Stimulated activated CD4-positive, alpha-beta T cell treated with anti-CD3 and anti-CD28 coated beads, Interleukin-2, amount 100 ng/mL, for 4 hours (primary cell): ENCODE measurements at places on chromosomes 7 and 10.

DNA sequence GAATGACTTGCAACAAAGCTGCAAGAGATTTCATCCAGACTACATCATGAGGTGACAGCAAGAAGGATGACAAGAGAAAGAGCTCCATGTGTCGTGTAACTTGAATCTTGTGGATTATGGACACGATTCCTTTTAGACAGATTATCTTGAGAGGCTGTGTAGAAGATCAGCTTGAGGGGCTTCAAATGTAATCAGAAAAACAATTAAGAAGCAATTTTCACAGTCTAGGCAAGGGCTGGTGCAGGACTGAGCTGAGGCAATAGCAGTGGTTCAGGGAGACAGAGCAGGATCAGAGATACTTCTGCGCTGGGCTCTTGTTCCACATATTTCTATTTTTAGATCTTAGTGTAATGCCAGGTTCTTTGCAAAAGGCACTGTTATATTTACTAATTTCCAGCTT is 253.0 kb upstream of the COBL start:
- no peak for DNase-seq

DNA sequence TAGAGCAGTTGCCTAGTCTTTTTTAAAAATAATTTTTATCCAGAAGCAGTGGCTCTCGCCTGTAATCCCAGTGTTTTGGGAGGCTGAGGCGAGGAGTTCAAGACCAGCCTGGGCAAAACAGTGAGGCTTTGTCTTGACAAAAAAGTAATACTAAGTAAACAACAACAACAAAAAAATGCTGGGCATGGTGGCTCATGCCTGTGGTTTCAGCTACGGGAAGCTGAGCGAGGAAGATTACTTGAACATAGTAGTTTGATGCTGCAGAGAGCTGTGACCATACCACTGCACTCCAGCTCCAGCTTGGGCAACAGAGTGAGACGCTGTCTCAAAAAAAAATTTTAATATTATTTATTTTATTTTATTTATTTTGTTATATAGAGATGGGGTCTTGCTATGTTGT is 31.3 kb upstream of the TPST1 start:
- DNase-seq = no peak

GRCh38 chr10:89355394-89355931 is 22.4 kb upstream of the IFIT1B start:
- DNase-seq = no peak

DNA sequence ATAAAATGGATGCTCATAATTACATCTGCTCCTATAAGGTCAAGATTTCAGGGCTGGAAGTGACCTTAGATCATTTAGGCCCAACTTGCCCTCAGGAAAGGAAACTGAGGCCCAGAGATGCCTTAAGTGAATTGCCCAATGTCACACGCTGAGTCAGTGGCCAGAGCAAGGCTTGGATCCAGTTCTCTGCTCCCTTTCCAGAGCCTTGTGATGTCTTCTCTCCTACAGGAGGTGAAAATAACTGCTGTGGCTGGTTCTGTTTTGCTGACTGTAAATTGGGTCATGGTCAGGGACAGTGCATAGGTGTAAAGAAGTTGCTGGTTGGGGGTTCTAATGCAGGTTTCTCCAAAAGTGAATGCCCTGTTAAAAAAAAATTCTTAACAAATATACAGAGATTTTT is 91.3 kb downstream of the TCF7L2 start:
- no peak for DNase-seq

GRCh38 chr7:90564455-90564854 is 31.7 kb upstream of the CDK14 start:
- no peak for DNase-seq

- DNase-seq = no peak
These were observed 101.6 kb upstream of the KCND2 start for GRCh38 chr7:120171406-120171805.

DNA sequence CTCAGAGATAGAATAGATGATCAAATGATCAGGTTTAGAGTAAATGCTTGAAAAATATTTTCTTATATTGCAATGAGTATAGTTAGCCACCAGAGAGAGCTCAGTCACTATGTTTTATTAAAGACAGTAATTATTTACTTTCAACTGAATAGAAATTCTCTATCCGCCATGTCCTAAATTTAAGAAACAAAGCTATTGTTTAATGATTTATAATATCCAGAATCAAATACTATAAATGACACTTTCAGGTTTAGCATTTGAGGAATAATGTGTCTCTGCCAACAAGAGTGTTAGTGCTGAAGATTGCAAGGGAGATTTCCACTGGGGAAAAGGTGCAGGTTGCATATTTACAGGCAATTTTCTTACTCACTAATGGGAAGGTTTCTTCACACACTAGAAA is 184.7 kb downstream of the DGKB start:
- no peak for DNase-seq

DNA sequence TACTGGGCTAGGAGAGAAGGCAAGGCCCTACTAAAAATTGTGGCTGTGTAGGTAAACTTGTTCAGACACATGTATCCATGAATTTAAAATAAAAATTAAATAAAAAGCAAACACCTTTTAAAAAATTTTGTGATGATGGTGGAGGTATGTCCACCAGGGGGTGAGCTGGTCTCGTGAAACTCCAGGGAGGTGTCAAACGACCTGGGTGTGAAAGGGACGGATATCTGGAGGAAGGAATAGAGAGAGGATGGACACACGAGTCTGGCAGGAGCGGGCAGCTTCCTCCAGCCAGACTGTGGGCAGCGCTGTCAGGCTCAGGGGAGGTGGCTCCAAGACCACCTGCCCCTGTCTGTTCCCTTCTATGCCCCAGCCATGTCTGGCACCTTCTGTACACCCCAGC is 34.8 kb upstream of the DMBT1 start:
- DNase-seq = no peak
